Astrocyte of the hippocampus (primary cell): ENCODE measurements at places on chromosomes 3 and 15.

DNA sequence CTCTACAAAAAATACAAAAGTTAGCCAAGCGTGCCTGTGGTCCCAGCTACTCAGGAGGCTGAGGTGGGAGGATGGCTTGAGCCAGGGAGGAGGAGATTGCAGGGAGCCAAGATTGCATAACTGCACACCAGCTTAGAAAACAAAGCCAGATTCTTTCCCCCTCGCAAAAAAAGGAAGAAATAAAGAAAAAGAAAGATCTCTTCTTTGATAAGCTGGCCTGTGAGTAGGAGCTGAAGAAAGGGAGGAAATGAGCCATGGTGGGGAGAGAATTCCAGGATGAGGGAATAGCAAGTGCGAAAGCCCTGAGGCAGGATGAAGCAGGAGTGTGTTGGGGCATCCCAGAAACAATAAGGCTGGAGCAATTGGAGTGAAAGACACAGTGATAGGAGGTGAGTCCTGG lies 24.5 kb upstream of the TOP2B start:
- no peak for DNase-seq

DNA sequence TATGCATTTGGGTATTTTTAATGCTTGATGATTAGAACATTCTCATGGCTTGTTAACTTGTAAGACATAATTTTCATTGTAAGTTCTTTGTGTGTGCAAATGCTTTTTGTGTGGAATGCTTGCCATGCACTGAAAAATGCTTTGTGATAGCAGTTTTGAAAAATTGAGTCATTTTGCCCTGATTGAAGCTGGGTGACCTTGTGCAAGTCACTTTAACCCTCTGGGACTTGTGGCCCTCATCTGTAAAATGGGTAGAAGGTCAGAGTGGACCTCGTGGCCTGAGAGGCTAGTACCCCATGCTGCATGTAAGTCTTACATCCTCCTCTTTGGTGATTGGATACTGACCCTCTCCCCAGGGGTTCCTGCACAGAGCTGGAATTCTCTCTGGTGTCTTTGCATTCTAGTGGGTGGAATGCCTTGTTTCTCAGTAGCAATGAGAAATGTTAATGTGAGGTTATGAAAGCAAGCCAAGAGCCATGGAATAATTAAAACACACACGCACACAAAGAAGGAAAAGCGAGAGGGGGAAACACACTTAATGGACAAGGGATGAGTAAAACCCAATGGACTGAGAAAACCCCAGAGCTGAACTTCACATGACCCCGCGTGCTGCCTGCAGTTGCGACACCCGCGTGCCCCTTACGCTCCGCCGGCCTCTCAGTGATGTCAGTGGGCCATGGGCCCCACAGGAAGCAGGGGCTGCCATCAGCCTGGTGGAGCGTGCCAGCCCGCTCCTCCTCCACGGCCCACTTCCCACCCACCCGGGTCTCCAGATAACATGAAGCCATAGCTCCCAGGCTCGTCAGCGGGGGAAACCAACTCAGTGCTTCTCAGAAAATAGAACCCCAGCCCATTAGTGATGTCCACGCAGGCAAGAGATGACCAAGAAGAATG lies 44.0 kb downstream of the SMAD3 start:
- peak; percentile 99 for DNase-seq

- no peak for DNase-seq
Observed at GRCh38 chr3:116378077-116378476, 67.2 kb downstream of the LSAMP start.

GRCh38 chr15:78934655-78935023 lies 10.2 kb downstream of the CTSH start:
- no peak for DNase-seq

DNA sequence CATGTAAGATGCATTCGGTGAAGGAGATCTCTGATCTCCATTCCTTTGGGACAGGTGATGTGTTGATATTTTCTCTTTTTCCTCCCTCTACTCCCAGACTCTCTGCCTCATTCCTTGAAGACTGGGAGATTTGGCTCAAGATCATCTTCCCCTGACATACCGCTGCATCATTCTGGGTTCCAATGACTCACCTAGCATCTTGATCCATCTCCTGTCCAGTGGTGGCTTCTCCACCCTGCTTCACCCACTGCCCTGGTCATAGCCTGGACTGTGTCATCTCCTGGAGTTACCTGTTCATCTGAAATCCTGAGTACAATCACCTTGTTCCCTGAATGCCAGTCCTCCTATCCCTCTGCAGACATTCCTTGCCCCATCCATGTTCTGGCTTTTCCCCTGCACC lies 57.4 kb upstream of the TRAK1 start:
- no peak for DNase-seq

- DNase-seq: peak; percentile 17
Observed at GRCh38 chr3:129940086-129940485, 34.4 kb upstream of the TRH start.

DNA sequence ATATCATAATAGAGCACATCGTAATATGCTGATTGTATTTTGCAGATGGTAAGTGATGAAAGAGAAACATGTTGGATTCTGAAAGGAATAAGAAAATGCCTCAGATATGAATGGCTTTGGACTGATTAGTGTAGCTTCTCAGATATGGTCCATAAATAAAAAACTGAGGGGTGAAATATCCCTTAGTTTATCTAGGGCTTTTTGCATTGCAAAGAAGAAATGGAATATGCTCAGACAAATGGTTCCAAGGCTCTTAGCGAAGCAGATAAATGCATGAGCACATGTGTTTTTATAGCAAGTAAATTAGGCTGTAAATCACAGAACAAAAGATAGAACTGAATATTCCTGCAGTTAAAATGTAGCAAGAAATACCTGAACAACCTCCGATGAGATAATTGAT lies 820.9 kb upstream of the GRM7 start:
- DNase-seq: no peak

DNA sequence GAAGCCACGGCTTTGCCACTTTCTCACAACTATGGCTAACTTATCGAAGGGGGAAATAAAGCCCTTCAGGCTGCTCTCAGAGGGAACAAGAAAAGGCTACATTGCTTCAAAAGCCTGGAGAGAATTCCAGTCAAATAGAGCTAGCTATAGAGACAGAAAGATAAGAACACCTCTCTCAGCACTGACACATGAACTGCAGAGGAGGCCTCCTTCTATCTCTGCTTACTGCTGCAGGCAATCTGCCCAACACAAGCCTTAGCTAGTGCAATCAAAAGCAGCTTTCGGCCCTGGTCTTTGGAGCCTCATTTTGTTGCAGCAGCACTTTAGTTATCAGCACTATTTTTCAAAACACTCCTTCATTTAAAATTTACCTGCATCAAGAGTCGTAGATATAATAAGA lies 118.4 kb upstream of the ROBO1 start:
- no peak for DNase-seq

DNA sequence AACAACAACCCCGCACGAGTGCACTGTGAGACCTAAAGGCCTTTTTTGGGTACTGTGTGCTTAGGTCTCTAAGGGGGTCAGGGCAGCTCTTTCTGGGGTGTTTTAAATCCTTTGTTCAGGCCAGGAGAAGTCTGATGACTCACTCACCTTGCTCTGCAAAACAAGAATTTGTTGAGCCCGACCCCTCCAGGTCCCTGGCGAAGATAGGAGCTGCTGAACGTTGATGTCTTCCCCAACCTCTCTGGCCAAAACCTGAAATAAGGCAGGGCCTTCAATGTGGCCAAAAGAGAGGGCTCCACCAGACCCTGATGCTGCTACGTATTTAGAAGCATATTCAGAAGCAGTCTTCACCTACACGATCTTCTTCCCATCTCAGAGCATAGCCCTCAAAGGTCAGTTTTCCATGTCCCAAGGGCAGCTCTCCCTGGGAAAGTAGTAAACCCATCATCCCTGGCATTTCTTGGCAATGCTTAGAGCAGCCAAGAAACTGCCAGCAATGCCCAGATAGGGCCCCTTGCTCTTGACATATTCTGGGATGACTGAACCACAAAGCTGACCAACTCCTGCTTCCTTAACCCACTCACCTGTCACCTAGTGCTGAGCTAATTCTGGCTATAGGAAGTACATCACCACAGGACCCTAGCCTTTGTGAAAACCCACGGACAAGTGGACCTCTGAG lies 27.1 kb downstream of the CCDC13 start:
- peak; percentile 42 for DNase-seq

- peak; percentile 47 for DNase-seq
Observed at GRCh38 chr3:7876741-7877297, 624.8 kb upstream of the LMCD1 start.

DNA sequence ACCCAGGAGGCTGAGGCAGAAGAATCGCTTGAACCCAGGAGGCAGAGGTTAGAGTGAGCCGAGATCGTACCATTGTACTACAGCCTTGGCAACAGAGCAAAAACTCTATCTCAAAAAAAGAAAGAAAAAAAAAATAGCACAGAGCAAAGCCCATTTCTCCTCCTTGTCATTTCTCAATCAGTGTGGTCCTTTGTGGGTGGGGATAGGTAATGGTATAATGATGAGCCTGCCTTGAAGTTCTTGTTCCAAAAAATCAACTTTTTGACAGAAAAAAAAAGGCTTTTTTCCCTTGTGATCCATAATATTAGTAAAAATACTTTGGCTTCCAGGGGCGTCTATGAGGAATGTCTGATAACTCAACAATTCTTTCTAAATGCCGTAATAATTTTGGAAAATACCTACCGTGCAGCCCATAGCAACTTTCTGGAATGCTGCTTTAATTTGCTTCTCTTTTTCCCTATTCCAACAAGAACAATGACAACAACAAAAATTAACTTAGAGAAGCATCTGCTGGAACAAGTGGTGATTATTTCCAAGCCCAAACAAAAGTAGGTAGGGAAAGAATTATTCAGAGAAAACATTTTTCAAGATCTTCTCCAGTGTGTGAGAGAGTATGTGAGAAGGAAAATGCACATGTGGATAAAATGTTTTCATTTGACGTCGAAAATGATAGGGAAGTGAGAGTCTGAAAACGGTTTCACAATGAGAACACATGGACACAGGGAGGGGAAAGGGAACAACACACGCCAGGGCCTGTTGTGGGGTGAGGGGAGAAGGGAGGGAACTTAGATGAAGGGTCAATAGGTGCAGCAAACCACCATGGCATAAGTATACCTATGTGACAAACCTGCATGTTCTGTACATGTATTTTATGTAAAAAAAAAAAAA lies 337.8 kb downstream of the RBMS3 start:
- DNase-seq: no peak

DNA sequence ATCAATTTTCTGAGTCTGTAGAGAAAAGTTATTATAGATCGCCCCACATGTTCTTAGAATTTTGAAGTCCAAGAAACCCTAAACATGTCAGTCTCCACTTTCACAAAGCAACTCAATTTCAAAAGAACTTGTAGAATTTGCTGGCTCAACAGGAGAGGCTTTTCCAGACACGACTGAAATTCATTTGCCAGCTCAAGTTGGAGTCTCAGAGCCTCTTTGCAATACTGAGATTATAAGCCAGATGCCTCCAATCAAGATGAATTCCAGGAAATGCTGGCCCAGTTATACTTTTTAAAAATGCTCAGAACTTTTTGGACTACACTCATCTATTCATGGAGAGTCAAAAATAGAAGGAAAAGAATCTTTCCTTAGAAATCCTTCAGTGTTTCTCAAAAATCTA lies 56.9 kb upstream of the NLGN1 start:
- no peak for DNase-seq

DNA sequence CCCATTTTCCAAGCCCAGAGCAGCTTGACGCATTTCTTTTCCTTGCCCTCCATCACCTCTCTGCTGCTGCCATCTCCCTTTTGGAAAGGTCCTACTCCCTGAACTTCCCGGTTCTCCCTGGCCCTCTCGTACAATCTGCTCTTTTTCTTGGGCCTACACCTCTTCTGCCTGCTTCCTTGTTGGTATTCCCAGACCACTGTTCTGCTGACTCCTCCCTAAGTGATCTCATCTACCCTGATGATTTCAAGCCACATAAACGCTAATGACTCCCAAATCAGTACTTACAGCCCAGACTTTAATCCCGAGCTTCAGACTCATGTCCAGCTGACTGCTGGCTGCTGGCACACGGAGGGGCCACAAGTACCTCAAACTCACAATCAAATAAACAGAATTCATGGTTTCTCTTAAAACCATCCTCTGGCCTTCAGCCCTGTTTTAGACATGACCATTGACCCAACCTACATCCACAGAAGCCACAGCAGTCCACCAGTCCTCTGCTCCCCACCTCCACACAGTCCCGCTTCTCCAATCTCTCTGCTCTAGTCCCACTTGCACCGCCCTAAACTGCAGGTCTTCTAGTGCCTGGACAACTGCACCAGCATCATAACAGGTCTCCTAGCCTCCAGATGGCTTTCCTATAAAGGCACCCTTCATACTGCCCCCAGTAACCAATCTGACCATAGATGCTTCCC lies 57.6 kb downstream of the AAGAB start:
- peak; percentile 84 for DNase-seq

- no peak for DNase-seq
Observed at GRCh38 chr3:179464323-179465092, 13.2 kb upstream of the GNB4 start.

- DNase-seq: peak; percentile 53
Observed at GRCh38 chr3:151228666-151229040, 25.6 kb upstream of the GPR171 start.

- no peak for DNase-seq
Observed at GRCh38 chr15:58484791-58485600, 53.2 kb downstream of the LIPC start.

DNA sequence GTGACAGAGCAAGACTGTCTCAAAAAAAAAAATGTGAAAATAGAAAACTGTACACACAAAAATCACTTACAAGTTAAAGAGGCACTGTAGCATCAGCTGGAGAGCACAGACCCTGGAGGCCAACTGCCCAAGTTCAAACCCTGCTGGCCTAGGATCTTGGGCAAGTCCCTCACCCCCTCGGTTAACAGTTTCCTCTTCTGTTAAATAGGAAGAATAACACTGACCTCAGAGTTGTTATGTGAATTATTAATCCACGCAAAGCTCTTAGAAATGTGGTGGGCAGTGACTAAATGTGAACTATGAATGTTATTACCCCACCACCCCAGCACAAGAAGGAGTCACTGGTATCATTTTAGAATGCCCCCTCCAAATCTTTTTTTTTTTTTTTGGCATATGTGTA lies 11.2 kb downstream of the CIB1 start:
- no peak for DNase-seq

GRCh38 chr3:41690766-41691563 lies 270.9 kb downstream of the ULK4 start:
- peak; percentile 45 for DNase-seq

GRCh38 chr3:194632809-194633348 lies 340 bp downstream of the TMEM44 start:
- no peak for DNase-seq

DNA sequence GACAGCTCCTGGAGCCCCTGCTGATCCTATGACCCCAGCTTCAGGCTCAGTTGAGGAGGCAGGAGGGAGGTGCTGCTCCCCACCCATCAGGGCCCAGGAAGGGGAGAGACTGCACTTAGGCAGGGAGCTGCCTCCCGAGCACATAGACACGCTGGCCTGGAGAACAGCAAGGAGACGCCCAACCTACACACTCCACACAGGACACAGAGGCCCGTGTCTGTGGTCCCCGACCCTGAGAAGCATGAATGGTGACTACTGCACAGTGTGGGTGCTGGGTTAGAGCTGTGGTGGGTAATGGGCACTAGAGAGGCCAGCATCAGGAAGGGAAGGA lies 1.1 kb upstream of the HHATL start:
- no peak for DNase-seq

GRCh38 chr3:133896002-133896761 lies 500 bp upstream of the RAB6B start:
- peak; percentile 56 for DNase-seq
